ENCODE measurements at places on chromosomes 4 and X. TPM values are rescaled to one million over a fixed set of nuclear protein-coding genes. Genes with fewer than 3 reads are reported as not detected.

Gene MAOB
- 0.24 TPM for total RNA-seq

Gene CNGA1
- total RNA-seq: not detected

Gene MAP3K15
- not detected for total RNA-seq

Gene TMSB15A
- 0.32 TPM for total RNA-seq

Gene FGF2
- total RNA-seq: 107 TPM

Gene CYLC1
- not detected for total RNA-seq

Gene RNF212
- 3.4 TPM for total RNA-seq

Data from hair follicle dermal papilla cell (primary cell).